ENCODE measurements at places on chromosomes 2 and 18. TPM values are rescaled to one million over a fixed set of nuclear protein-coding genes. Genes with fewer than 3 reads are reported as not detected.

DNA sequence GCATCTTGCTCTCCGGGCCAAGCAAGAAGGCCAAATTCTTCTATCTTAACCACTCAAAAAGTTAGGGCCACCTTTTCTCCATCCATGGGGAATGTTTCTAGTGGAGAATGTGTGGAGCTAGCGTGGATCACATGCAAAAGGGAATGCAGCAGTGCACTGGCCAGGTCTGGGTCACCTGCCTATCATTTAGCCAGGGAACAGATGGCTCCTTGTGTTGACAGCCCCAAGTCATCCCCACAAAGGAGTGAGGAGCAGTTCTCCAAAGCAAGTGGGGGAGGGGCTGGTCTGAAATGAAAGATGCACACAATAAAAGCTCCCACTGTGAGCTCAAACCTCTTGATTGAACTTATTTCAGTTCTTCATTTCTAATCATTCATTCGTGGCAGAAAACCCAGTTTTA lies 19.1 kb downstream of the EPB41L3 start:
- H3K27me3 ChIP-seq: no peaks in the 10 kb centered on the region
- H3K4me1 ChIP-seq: peaks cover 23% of the 10 kb centered on the region
- no peak for DNase-seq
- H3K27ac ChIP-seq: no peak overlapping the region
- no peak overlapping the region for H3K4me3 ChIP-seq

DNA sequence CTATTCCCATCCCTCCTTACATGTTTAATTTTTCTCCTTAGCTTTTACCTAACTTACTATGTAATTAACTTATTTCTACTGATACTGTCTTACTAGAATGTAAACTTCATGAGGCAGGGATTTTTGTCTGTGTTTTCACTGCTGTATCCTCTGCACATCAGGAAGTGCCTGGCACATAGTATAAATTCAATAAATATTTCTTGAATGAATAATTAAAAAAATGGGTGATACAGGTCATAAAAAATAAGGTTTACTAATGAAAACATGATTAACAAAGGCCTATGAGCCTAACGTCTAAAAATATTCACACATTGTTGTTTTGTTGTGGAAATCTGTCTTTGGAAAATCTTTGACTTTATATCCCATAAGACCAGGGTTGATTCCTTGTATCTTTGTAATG lies 4.5 kb downstream of the RBKS start:
- peaks cover 7% of the 10 kb centered on the region for H3K36me3 ChIP-seq
- H3K4me1 ChIP-seq: peaks cover 15% of the 10 kb centered on the region
- DNase-seq: no peak
- H3K27ac ChIP-seq: no peak overlapping the region
- no peak overlapping the region for H3K4me3 ChIP-seq

DNA sequence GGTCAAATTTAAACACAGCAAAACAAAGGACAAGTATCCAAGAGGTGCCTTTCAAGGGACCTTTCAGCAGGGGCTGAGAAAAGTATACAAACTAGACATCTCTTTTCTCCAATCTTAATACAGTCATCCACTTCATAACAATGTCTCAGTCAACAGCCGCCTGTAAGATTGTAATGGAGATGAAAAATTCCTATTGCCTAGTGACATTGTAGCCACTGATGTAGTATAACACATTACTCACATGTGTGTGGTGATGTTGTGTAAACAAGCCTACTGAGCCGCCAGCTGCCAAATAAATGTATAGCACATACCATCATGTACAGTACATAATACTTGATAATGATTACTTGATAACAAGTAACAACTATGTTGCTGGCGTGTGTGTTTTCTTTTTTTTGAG lies 31.0 kb downstream of the VIT start:
- DNase-seq: no peak
- H3K27me3 ChIP-seq: no peaks in the 10 kb centered on the region
- peaks cover 25% of the 10 kb centered on the region for H3K4me1 ChIP-seq
- no peaks in the 10 kb centered on the region for H3K36me3 ChIP-seq
- no peak overlapping the region for H3K27ac ChIP-seq

- no peak overlapping the region for H3K4me3 ChIP-seq
- peaks cover 14% of the 10 kb centered on the region for H3K27me3 ChIP-seq
- no peak for DNase-seq
- H3K4me1 ChIP-seq: peaks cover 10% of the 10 kb centered on the region
Measured at GRCh38 chr2:100831158-100831750, 11.3 kb downstream of the NPAS2 start.

SP5 gene
- 2.7 TPM for total RNA-seq

HOXD3 gene
- total RNA-seq: 1.1 TPM

KHK gene
- 3.3 TPM for total RNA-seq

- no peaks in the 10 kb centered on the region for H3K36me3 ChIP-seq
- no peak for DNase-seq
- H3K4me3 ChIP-seq: no peak overlapping the region
- no peaks in the 10 kb centered on the region for H3K4me1 ChIP-seq
Measured at GRCh38 chr18:78430131-78430758, 549.4 kb upstream of the SALL3 start.

PLEK gene
- total RNA-seq: not detected

DNA sequence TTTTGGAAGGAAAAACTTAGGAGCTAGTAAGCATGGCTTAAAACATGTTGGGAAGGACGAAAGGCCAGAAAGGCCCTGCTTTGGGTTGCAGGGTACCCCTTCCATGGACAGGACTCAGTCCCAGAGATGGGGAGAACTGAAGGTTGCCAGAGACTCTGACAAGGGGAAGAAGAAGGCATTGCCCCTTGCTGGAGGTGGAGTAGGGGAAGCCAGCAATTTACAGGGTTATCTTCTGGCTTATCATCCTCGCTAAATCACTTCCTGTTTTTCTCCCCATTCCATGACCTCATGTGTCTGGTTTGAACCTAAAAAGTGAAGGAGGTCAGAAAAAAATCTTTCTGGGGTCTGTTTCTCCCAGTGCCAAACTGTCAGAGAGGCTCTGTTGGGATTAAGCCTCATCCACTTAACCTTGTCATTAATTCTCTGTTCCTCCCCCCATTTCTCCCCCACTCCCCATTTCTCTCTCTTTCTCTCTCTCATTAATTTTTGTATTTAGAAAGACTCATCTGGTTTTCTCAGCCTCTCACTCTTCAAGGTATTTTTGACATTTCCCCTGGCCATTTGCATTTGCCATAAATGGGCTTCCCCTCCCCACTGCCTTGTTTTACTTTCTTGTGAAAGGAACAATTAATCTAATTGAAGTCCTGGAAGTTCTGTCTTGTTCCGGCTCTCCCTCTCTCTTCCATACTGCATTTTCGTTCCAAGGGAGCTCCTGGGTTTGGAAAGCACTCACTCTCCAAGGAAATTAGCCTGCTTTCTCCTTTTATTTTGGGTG lies 17.4 kb downstream of the NRP2 start:
- no peaks in the 10 kb centered on the region for H3K27me3 ChIP-seq
- peaks cover 85% of the 10 kb centered on the region for H3K4me1 ChIP-seq
- H3K27ac ChIP-seq: peak overlapping the region; percentile 84
- no peak overlapping the region for H3K4me3 ChIP-seq
- no peaks in the 10 kb centered on the region for H3K36me3 ChIP-seq

DNA sequence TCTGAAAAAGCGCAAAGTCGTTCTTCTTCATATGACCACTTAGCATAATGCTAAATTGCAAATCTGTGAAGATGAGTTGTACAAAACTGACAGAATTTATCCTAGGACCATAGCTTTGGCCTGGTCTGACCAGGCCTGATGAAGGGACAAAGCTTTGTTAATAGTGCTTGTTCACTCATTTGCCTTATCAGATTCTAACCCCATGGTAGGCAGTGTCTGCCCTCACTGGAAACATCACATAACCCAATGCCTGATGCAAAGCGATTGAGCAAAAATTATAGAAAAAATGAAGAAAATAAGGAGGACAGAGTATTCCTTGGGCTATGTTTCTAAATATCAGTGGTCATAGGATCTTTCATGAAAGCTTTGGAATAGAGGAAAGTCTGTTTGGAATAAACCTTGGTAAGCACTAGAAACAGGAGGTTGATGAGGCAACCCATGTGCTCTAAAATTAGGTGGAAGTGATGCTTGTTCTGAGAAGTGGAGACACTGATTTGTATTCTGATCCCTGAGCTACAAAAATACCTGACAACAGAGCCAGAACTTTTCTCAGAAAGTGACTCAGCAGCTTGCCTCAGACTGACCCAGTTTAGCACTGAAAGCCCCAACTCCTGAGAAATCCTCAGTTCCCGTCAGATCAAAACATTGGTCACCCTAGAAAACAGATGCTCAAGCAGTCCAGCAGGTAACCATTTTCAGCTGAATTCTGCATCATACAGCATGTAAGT lies 131.4 kb upstream of the MAPRE2 start:
- DNase-seq: no peak
- H3K36me3 ChIP-seq: peaks cover 2% of the 10 kb centered on the region
- no peak overlapping the region for H3K4me3 ChIP-seq
- peaks cover 15% of the 10 kb centered on the region for H3K4me1 ChIP-seq
- H3K27ac ChIP-seq: no peak overlapping the region

GRCh38 chr18:74528478-74528877 lies 5.8 kb upstream of the CNDP1 start:
- H3K27me3 ChIP-seq: no peaks in the 10 kb centered on the region
- H3K27ac ChIP-seq: no peak overlapping the region
- peaks cover 36% of the 10 kb centered on the region for H3K4me1 ChIP-seq
- no peak overlapping the region for H3K4me3 ChIP-seq
- DNase-seq: no peak

- no peak overlapping the region for H3K4me3 ChIP-seq
- H3K4me1 ChIP-seq: no peaks in the 10 kb centered on the region
- peaks cover 18% of the 10 kb centered on the region for H3K36me3 ChIP-seq
- no peak for DNase-seq
Measured at GRCh38 chr18:2913398-2914005, 66.7 kb downstream of the EMILIN2 start.

NEUROD1 gene
- total RNA-seq: not detected

DNA sequence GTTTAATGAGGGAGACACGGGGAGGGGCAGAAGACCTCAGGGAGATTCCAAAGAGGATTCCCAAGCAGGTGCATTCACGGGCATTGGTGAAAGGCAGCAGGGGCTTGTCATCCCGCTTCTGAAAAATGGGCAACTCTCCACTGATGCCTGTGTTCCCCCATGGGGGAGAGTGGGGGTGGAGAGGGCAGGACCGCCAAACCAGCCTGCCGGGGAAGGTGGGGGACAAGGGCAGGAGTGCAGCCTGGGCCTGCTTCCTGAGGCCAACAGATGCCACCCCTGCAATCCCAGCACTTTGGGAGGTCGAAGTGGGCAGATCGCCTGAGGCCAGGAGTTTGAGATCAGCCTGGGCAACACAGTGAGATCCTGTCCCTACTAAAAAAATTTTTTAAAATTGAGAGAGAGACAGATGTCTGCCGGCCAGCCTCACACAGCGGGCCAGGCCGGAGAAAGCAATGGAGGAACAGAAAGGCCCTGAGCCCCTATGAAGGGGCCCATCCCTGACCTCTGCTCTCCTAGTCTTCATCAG lies 44.8 kb upstream of the UBE2F start:
- no peaks in the 10 kb centered on the region for H3K4me1 ChIP-seq
- no peak for DNase-seq
- H3K27ac ChIP-seq: no peak overlapping the region
- no peak overlapping the region for H3K4me3 ChIP-seq
- H3K36me3 ChIP-seq: no peaks in the 10 kb centered on the region
- H3K27me3 ChIP-seq: peaks cover 4% of the 10 kb centered on the region

- no peak for DNase-seq
- H3K4me3 ChIP-seq: no peak overlapping the region
- H3K27ac ChIP-seq: no peak overlapping the region
- H3K36me3 ChIP-seq: no peaks in the 10 kb centered on the region
Measured at GRCh38 chr2:113809076-113809736, 52.8 kb upstream of the SLC35F5 start.

- peaks cover 10% of the 10 kb centered on the region for H3K4me1 ChIP-seq
- H3K36me3 ChIP-seq: no peaks in the 10 kb centered on the region
- no peak overlapping the region for H3K27ac ChIP-seq
- no peak for DNase-seq
Measured at GRCh38 chr2:219625179-219625578, 2.3 kb upstream of the SLC4A3 start.

UGT1A10 gene
- total RNA-seq: not detected

DNA sequence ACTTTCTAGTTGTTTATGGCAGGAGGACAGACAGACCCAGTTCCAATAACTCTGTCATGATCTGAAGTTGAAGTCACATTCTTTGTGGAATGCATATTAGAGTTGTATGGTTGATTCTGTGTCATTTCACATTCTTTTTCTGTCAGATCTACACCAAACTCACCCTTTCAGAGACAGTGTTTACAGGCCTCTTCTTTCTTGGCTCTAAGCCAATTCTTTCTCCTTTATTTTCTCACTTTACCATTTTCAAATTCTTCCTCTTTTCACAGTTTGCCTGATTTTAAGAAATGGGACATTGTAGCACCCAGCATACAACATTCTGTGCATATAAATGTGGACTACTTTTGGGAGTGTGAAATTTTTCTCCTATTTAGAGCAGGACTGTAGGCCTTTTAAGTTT lies 103.7 kb downstream of the CCDC85A start:
- peaks cover 12% of the 10 kb centered on the region for H3K4me1 ChIP-seq
- no peak overlapping the region for H3K4me3 ChIP-seq
- H3K27me3 ChIP-seq: no peaks in the 10 kb centered on the region
- no peak for DNase-seq
- peak overlapping the region; percentile 51 for H3K27ac ChIP-seq
- peaks cover 5% of the 10 kb centered on the region for H3K36me3 ChIP-seq

NETO1 gene
- not detected for total RNA-seq

GRCh38 chr18:66603941-66604627 lies at the start of gene CDH19:
TSS of gene CDH19 (minus strand) at chr18:66604090. CDS start at chr18:66572204, 31,886 bp downstream.
- H3K36me3 ChIP-seq: no peaks in the 10 kb centered on the region
- H3K4me3 ChIP-seq: no peak within 1 kb of the TSS
- DNase-seq: no peak
- peaks cover 2% of the 10 kb centered on the region for H3K4me1 ChIP-seq
- H3K27me3 ChIP-seq: no peaks in the 10 kb centered on the region

DNA sequence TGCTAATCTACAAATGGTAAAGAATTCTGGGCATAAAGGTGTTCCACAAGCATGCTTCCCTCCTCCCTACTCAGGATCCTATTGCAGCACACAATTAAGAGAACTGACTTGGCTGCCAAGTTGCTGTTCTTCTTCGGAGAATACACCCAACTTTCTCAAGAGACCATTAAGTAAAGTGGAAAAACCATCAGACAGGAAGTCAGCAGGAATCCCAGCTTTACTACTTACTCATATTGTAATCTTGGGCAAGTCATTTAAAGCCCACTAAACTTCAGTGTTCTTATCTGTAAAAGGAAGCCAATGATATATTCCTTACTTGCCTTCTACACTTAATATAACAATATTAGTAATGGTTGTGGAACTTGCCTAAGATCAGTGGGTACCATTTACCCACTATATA lies 37.8 kb downstream of the PSTPIP2 start:
- no peak overlapping the region for H3K27ac ChIP-seq
- no peaks in the 10 kb centered on the region for H3K4me1 ChIP-seq
- H3K27me3 ChIP-seq: peaks cover 3% of the 10 kb centered on the region
- DNase-seq: no peak
- no peak overlapping the region for H3K4me3 ChIP-seq

DNA sequence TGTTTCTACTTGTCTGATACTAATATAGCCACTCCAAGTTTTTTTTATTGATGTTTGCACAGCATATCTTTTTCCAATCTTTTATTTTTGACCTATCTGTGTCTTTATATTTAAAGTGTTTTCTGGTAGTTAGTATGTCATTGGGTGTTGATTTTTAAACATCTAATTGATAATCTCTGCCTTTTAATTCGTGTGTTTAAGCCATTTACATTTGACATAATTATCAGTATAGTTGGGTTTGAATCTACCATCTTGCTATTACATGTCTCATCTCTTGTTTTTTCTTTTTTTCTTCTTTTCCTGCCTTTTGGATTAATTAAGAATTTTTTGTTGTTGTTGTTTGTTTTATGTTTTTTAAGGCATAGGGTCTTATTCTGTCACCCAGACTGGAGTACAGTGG lies 44.2 kb downstream of the TAF1B start:
- H3K4me3 ChIP-seq: no peak overlapping the region
- peaks cover 5% of the 10 kb centered on the region for H3K4me1 ChIP-seq
- no peaks in the 10 kb centered on the region for H3K27me3 ChIP-seq
- DNase-seq: no peak

Data from mesothelial cell of epicardium (in vitro differentiated cells).